Stimulated activated CD8-positive, alpha-beta memory T cell treated with anti-CD3 and anti-CD28 coated beads, Interleukin-12 subunit alpha, Interleukin-12 subunit beta, amount 100 ng/mL, for 4 hours (primary cell): ENCODE measurements at places on chromosomes 2 and 18.

DNA sequence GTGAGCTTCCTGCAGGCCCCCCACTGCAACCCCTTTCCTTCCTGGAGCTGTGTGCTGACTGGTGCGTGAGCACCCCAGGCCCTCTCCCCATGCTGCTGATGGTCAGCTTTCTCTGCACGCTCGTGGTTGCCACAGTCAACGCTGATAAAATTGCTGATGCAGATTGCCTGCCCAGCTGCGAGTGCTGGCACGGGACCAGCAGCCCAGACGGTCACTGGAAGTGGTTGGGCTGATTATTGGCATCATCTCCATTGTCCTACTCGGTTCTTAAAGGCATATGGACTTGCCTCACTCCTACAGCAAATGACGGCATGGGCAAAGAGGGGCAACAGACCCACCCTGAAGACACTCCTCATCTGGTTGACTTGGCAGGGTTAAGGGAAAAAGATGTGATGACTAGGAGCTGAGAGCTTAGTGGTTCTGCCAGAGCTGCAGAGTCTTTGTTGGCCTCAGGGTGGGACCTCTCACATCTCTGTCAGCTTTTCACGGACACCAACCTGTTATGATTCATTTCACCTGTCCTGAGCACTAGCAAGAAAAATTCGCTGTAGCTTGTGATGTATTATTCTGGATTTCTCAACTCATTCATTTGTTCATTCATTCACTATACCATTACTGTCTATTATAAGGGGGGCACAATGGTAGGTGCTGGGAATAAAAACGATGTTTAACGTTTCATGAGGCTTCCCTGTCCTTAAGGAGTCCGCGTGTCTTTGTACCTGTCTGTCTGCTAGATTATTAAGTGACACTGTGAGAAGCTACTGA lies 38.4 kb downstream of the PAX8 start:
- DNase-seq = no peak

DNA sequence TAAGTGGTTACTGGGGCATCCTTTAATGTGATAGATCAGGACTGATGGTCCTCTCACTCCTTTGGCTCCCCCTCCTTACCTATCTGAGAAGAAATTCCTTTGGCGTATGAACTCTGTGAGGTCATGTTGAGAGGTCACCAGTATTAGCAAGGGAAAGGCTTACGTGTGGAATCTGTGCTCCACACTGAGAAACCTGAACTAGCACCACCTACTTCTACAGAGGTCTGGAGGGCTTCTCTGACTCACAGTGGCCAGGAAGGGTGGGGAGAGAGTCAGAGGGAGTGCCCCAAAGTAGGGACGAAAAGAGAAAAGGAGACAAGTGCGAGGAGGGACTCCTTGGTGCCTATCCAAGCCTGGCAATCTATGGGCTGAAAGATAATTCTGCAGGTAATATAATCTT lies 348.6 kb downstream of the TNS1 start:
- DNase-seq = no peak

DNA sequence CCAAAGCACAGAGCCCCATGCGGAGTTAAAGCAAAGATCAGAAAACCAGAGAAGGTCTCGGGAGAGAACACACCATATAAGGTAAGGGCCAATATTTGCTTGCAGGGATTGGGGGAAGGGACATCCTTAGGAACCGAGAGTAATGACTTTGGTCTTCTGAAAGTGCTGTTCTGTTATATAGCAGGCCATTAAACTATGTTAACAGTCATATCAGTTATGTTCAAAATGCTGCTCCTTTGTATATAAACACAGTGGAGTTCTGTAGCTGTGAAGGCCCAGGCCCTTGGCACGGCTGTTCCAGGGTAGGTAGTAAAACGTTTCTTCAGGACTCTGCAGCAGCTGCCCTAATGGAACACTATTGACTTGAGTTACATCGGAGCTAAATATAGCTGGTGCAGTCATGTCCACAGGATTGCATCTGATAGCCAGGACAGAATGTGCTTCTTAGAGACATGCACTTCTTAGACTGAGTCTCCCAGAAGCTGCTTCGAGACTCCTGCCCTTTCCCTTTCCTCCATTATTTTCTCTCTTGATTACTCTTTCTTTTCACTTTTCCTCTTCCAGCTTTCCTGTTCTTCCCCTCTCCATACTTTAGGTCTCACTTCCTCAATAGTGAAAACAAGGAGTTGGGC lies 122.4 kb downstream of the SETBP1 start:
- DNase-seq = no peak

GRCh38 chr2:80420530-80421208 lies 116.1 kb upstream of the LRRTM1 start:
- no peak for DNase-seq

GRCh38 chr2:20061476-20061875 lies 10.0 kb upstream of the LAPTM4A start:
- DNase-seq = no peak

- no peak for DNase-seq
Measured at GRCh38 chr2:234771980-234772732, 179.7 kb upstream of the SH3BP4 start.

- DNase-seq = no peak
Measured at GRCh38 chr18:27856820-27857219, 320.1 kb downstream of the CDH2 start.

GRCh38 chr2:127704641-127705390 lies 3.5 kb downstream of the SFT2D3 start:
- no peak for DNase-seq

- no peak for DNase-seq
Measured at GRCh38 chr2:196263181-196263747, 91.9 kb upstream of the STK17B start.

- DNase-seq = no peak
Measured at GRCh38 chr2:24826773-24827145, 33.5 kb downstream of the CENPO start.

GRCh38 chr18:58796220-58796619 lies 68.5 kb upstream of the ZNF532 start:
- no peak for DNase-seq

DNA sequence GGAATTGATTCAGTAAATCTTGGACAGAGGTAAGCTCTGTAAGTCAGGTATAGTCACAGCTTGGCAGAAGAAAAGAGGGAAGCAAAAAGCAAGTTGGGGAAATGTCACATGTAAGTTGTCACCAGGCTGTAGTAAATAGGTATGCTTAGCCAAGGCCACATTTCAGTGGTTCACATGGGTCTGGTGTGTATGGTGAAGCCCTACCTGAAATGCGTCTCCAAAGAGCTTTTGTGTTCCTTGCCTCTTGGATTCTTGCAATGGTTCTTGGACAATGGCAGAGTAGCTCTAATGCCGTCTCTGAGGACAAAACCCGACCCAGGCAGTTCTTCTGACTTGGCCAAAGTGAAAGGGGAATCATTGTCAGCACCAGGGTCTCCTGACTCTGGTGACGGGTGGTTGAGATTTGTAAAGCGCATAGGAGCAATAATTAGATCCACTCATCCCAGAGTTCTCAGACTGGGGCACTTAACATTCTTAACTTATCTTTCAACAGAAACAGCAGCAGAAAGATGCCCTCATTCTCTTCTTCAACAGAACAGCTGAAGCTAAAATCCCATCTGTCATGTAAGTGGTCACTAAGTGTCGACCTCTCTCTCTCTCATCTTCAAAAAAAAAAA lies 34.4 kb upstream of the RPL37A start:
- DNase-seq = no peak

GRCh38 chr18:35580701-35581539 lies 620 bp upstream of the GALNT1 start:
- DNase-seq = peak; percentile 53

DNA sequence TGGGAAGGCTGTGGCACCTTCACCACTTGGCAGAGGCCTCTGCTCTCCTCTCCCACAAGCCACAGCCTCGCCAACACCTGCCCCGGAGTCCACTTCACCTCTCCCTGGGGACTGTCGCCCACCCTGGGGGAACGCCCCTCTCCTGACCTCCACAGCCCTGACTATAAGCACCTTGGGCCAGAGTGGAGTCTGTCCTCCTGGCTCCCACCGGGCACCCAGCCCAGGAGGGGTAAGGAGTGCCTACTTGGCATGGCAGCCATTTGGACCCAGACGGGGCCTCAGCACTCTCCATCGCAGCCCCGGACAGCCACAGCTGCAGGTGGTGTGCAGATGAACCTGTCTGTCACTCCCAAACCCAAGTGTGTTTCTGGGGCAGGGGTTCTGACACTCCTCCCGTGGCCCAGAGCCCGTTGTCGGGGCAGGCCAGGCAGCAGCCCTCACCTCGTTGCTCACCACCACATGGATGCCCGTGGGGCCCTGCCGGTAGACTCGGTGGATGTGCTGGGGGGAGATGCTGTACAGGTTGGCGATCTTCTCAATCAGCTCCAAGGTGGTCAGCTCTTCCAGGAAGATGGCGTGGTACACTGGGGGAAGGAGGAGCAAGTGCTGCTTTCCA lies 53.5 kb downstream of the TFCP2L1 start:
- no peak for DNase-seq

- DNase-seq = no peak
Measured at GRCh38 chr2:177024765-177025164, 187.8 kb upstream of the HNRNPA3 start.

- no peak for DNase-seq
Measured at GRCh38 chr2:149559341-149560068, 28.1 kb downstream of the MMADHC start.

DNA sequence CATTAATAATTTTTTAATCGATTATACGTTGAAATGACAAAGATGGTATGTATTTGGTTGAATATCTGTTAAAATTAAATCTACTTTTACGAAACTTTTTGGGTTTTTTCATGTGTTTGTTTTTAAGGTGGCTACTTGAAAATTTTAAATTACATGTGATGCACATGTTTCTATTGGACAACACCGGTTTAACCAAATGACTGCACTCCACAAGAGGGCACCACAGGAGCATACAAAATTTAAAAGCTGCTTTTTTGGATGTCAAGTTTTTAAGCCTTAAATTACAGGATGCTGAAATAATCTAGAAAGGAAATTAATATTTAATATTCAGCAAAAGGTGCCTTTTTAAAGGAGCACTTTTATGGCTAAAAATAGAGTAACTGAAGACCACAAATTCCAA lies 98.7 kb downstream of the ACVR1 start:
- no peak for DNase-seq

DNA sequence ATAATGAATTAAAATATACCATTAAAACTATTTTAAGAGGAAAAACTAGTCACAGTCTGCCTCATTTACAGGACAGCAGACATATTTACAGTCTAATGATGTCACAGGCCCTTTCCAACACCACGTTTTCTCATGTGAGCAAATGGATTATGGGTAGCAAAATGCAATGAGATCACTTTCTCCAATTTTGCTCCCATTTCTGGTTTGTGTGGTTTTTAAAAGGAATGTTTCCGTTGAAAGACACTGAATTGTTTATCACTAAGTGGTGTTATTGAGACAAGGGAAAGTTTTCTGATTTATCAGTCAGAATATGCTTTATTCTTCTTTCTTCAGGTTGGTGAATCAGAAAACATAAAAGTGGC lies 11.4 kb upstream of the NR4A2 start:
- no peak for DNase-seq

GRCh38 chr2:228827056-228827700 lies 443.9 kb downstream of the PID1 start:
- no peak for DNase-seq

GRCh38 chr2:42367835-42368234 lies 6.8 kb upstream of the COX7A2L start:
- DNase-seq = no peak

GRCh38 chr18:11388755-11389680 lies 220.4 kb upstream of the SLC35G4 start:
- DNase-seq = no peak

DNA sequence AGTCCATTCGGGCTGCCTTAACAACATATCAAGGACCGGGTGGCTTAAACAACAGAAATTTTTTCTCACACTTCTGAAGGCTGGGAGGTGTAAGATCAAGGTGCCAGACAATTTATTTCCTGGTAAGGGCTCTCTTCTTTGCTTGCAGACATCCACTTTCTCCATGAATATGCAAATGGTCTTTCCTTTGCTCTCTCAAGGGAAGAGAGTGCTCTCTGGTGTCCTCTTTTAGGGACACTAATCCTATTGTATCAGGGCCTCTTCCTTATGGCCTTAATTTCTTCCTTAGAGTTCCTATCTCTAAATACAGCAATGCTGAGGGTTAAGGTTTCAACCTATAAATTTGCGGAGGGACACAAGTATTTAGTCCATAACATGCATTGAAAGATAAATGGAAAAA lies 770.8 kb downstream of the DSC3 start:
- no peak for DNase-seq

DNA sequence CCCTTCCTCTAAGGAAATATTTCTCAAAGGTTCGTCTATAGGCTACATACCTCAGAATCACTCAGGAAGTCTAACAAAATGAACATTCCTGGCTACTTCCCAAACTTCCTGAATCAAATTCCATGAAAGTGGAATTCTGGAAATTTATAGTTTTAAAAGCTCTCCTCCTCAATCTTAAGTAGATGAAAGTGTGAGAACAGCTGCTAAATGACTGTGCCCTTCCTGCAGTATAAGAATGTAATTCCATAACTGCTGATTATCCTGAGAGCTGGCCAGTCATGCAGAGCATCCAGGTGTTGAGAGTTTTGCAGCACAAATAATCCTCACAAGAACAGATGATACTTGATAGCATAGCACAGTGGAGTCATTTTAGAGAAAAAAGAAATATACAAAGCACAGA lies 265.0 kb downstream of the KCNJ3 start:
- no peak for DNase-seq

DNA sequence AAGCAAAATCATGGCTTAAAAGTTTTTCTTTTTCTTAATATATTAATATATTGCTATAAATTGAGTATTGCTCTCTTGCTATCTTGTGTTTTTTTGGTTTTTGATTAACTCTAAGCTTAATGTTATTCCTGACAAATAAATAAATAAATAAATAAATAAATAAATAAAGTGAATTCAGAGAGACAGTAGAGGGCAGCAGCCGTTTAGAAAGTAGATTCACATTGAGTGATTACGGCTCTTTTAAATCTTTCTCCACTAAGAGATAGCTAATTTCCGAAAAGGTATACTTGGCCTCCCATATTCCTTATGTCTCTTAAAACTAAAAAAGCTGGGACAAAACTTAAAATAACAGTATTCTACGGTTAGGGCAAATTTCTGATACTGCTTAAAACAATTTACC lies 34.3 kb downstream of the MSH2 start:
- no peak for DNase-seq

DNA sequence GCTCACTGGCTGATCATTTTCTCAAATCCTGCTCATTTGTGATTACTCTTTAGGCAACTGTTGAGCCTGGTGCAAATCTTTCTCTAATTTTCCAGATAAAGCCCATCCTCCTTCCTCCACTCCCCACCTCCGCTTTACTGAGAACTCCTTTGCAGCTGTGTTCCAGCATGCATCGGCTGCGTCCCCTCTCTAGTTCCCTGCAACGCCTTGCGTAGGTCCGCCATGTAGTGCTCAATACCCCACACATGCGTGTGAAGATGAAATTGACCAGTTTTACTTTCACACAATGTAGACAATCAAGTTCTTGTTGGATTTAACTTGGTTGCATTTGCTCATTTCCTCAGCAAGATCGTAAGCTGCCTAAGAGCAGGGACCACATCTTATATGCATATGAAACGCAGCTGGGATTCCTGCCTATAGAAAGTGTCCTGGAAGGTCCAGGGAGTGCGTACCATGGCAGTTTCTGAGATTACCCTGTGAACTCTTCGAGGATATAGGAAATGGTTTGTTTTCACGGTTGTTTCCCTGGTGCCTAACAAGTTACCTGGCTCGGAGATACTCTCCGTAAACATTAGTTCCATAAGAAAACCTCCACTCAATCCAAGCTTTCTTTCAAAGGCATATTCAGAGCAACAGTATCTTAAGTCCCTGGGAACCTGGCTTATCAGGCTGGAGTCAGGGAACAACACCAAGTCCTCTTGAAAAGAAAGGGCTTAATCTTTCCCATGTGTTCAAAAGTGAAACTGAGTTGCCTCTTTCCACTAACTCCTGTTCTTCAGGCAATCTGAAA lies 766.4 kb upstream of the ID2 start:
- DNase-seq = no peak
